ENCODE measurements at places on chromosomes 13 and 19. TPM values are rescaled to one million over a fixed set of nuclear protein-coding genes. Genes with fewer than 3 reads are reported as not detected.

GRCh38 chr19:57171551-57172081, 4.3 kb upstream of the DUXA start:
- H3K27ac ChIP-seq: peak overlapping the region; percentile 65
- no peaks in the 10 kb centered on the region for H3K36me3 ChIP-seq
- peak; percentile 62 for DNase-seq
- no peaks in the 10 kb centered on the region for H3K27me3 ChIP-seq
- no peak overlapping the region for H3K4me3 ChIP-seq
- H3K4me1 ChIP-seq: no peaks in the 10 kb centered on the region

DNA sequence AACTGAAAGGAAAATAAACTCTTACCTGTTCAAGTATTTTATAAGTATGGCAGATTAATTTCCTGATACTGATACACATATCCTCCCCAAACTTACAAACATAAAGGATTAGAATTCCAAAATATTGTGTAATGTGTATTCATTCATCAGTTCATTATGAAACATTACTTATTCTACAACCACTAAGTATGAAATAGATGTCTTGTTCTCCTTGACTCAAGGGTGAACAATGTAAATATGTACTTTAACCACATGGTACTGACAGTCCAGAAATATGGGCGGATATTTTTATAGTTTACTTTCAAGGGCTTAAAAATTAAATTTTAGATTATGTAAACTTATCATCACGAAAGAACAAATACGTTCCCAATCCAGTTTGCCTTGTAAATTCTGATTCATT, 334.0 kb downstream of the LIG4 start:
- H3K4me1 ChIP-seq: no peaks in the 10 kb centered on the region
- H3K27ac ChIP-seq: no peak overlapping the region
- H3K27me3 ChIP-seq: no peaks in the 10 kb centered on the region
- DNase-seq: no peak
- no peak overlapping the region for H3K4me3 ChIP-seq

- H3K4me1 ChIP-seq: no peaks in the 10 kb centered on the region
- no peaks in the 10 kb centered on the region for H3K27me3 ChIP-seq
- H3K27ac ChIP-seq: no peak overlapping the region
- H3K4me3 ChIP-seq: no peak overlapping the region
- no peak for DNase-seq
Measured at GRCh38 chr13:38535261-38535660, 151.6 kb upstream of the FREM2 start.

Gene STOML3
- not detected for total RNA-seq

Data from testis (tissue), 5 donors.